ENCODE measurements at places on chromosomes 1 and 21.
A peak's percentile ranks its signal among the peaks of the same experiment; 100 is the strongest.

DNA sequence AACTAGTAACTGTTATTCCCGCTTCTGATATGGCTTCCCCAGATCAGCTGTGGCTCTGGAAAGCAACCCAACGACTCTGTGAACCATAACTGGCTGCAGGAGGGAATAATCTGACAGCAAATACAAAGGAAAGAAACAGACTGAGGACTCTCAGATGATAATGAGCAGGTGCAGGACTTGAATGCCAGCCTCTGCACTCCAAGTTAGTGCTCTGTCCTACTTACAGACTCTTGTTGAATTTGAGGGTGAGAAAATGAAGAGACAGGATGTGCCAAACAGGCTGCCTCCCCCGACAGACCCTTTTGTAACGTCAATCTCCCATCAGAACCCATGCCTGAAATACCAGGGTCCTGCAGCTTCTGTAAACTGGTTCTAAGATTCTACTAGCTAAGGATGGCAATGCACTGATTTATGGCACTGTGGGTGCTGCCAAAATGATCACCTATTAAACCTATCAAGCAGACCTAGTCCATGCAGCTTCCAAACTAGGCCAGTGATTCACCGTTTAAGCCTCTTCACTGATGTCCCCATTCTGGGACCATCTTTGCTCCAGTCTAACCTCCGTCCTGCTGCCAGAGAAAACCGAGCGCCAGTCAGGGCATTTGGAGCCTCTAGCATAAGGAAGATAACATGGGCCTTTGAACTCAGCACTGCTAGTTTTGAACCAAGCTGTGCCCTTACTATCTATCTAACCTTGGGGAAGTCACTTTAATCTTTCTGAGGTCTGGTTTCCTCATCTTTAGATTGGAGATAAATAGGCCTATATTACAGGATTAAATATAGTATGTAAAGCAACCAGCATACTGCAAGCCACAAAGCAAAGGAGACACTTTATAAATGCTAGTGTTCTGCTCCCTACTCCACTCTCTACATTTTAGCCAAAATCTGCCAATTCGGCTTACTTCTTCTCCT is 4.8 kb downstream of the MKNK1 start:
- DNase-seq = no peak

DNA sequence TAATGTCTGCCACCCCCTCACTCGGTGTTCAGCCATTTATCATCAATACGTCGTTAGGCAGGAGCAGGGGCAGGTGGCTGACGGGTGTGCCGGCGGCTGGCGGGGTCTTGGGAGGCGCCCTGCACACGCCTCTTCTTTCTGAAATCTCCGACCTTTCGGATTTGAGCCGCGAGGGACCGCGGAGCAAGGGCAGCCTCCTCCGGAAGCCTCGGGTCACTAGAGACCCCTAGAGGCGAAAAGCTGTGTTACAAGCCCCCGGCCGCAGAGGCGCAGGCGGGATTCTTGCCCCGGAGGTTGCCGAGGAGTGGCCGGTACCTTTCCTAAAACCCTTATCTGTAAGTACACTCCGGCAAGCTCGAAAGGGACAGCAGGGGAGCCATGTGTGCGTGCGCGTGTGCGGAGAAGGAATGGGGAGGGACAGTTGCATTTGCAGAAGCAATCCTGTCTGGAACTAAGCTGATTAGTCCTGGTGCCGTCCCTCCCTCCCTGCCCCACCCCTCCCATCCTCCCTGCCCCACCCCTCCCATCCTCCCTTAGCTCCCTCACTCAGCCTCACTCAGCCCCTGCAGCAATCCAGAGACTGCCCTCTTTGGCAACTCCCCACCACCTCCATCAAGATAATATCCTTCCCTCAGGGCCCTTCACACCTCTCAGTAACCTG is 11.0 kb downstream of the BRINP2 start:
- no peak for DNase-seq

DNA sequence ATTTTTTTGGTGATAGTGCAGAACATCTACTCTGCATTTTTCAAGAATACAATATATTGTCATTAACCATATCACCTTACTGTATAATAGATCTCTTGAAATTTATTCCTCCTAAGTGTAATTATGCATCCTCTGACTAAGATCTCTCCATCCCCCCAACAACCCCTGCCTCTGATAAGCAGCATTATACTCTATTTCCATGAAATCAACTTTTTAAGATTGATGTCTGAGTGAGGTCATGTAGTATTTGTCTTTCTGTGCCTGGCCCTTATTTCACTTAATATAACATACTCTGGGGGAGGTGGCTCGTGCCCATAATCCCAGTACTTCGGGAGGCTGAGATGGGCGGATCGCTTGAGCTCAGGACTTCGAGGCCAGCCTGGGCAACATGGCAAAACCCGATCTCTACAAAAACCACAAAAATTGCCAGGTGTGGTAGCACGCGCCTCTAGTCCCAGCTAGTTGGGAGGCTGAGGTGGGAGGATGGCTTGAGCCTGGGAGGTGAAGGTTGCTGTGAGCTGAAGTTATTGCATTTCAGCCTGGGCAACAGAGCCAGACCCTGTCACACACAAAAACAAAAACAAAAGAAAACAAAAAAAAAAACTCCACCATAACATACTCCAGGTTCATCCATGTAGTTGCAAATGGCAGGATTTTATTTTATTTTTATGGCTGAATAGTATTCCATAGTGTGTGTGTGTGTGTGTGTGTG is 5.7 kb downstream of the ACOT11 start:
- no peak for DNase-seq

DNA sequence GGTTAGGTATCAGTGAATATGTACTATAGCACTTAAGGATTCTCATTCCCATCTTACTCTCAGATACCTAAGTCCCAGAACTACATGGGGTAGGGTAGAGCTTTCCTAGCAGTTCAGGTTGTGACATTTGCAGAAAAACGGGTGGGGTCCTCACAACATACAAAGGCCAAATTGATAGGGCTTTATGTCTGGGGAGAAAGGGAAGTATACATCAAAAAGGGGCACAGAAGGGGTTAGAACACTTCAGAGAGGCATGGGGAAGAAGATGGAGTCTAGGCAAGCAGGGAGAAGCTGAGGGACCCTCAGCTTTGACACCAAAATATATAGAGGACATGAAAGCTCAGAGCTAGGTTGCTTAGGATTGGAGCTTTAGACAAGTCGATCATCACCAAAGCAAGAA is 3.6 kb downstream of the UROD start:
- DNase-seq = no peak

GRCh38 chr1:66705110-66705509 is 47.1 kb upstream of the DYNLT5 start:
- DNase-seq = no peak

- DNase-seq = no peak
Measured at GRCh38 chr21:22476726-22477646, 1478.8 kb downstream of the NCAM2 start.

GRCh38 chr1:116988908-116989307 is 12.7 kb upstream of the CD101 start:
- DNase-seq = no peak

GRCh38 chr1:98887507-98887906 is 117.2 kb downstream of the PLPPR5 start:
- no peak for DNase-seq

- no peak for DNase-seq
Measured at GRCh38 chr1:161176468-161177111, 717 bp downstream of the B4GALT3 start.

GRCh38 chr1:18918417-18918816 is 16.1 kb upstream of the ALDH4A1 start:
- DNase-seq = no peak

GRCh38 chr21:41875086-41875485 is 4.1 kb downstream of the PRDM15 start:
- no peak for DNase-seq

DNA sequence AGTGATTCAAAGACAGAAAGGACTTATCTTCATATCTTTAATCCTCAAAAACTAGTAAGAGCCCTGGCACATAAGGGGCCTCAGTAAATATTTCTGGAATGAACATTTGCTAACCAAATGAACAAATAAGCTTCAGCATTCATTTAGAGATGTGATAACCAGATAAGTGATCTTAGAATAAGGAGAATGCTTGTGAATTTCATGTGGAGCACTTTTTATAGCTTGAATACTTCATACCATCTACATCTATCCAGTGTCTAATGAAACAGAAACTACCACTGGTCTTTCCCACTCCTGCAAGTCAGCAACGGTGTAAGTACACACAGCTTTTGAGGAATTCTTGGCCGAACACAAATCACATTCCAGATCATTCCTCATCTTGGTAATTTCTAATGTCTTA is 38.5 kb downstream of the EDEM3 start:
- no peak for DNase-seq

- DNase-seq = no peak
Measured at GRCh38 chr21:44534688-44535087, 5.3 kb downstream of the KRTAP10-1 start.

DNA sequence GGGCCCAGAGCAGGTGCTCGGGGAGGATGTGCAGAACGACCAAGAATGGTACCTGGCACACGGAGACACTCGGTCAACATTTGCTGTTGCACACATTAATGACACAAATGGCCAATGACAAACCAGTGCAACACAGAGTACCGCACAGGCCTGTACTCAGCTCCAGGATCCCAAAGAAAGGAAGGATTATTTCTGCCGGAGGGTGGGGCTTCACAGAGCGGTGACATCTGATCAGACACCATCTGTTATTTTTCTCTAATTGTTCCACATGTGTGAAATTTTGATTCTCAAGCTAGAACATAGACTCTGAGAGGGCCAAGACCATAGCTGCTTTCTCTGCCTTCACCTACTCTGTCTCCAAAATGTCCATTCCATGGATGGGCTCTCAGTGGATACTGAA is 100.4 kb downstream of the MRPL37 start:
- DNase-seq = no peak

- DNase-seq = no peak
Measured at GRCh38 chr21:44518686-44519085, 21.3 kb downstream of the KRTAP10-1 start.

- no peak for DNase-seq
Measured at GRCh38 chr1:227453631-227454355, 109.6 kb upstream of the ZNF678 start.

DNA sequence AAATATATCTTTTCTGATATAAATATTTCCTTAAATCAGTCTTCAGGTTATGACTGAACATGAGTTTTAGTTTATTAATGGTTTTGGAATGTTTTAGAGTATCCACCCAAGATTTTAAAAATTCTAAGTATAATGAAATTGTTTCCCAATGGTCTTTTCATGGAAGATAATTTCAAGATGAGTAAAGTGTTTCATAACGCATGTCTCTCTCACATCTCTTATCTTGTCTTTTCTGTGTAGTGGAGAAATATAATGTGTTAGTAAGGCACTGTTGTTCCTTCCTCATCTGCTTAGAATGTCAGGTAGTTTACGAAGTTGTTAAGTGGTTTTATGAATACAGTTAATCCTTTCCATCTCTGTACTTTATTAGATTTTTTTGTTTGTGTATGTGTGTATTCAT is 49.6 kb downstream of the PLA2G4A start:
- DNase-seq = no peak

GRCh38 chr1:12059722-12060464 is 3.2 kb upstream of the TNFRSF8 start:
- no peak for DNase-seq

DNA sequence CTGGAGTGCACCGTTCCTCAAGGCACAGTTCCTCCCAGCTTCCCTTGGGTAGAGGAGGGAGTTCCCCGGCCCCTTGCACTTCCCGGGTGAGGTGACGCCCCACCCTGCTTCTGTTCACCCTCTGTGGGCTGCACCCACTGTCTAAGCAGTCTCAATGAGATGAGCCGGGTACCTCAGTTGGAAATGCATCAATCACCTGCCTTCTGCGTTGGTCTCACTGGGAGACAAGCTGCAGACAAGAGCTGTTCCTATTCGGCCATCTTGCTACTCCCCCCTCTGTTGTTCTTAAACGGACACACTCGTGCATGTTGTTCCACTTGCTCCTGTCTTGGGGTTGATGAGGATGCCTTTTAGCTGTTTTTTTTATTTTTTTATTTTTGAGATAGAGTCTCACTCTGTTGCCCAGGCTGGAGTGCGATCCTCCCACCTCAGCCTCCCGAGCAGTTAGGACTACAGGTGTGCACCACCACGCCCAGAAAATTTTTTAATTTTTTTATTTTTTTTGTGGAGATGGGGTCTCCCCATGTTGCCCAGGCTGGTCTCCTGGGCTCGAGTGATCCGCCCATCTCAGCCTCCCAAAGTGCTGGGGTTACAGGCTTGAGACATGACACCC is 3.0 kb upstream of the MORC3 start:
- DNase-seq = no peak

DNA sequence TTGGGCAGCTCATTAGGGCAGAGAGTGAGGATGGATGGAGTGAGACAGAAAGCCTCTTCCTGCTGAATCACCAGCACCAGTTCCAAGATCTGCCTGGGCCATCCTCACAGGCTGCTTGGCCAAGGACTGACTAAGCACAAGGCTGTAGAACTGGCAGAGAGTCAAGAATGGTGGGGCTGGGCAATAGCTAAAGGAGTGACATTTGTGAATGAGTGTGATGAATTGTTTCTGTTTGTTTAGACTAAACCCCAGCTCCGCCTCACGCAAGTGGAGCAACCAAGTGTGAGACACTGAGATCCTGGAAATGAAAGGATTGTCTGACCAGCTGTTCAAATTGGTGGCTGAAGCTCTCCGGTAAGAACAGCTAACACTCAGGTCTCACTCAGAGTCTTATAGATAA is 38.6 kb downstream of the BRINP2 start:
- DNase-seq = no peak

DNA sequence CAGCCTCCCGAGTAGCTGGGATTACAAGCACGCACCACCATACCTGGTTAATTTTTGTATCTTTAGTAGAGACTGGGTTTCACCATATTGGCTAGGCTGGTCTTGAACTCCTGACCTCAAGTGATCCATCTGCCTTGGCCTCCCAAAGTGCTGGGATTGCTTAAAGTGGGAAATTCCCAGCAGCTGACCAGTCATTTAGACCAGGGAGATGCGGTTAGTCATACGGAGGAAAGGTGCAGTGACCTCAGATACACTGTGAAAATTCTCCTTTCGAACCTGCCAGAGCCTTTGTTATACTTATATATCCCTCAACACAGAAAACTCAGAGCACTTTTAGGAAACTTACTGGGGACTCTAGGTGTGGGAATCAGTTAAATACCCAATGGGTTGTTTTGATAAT is 39.6 kb downstream of the MAP10 start:
- DNase-seq = peak; percentile 2

DNA sequence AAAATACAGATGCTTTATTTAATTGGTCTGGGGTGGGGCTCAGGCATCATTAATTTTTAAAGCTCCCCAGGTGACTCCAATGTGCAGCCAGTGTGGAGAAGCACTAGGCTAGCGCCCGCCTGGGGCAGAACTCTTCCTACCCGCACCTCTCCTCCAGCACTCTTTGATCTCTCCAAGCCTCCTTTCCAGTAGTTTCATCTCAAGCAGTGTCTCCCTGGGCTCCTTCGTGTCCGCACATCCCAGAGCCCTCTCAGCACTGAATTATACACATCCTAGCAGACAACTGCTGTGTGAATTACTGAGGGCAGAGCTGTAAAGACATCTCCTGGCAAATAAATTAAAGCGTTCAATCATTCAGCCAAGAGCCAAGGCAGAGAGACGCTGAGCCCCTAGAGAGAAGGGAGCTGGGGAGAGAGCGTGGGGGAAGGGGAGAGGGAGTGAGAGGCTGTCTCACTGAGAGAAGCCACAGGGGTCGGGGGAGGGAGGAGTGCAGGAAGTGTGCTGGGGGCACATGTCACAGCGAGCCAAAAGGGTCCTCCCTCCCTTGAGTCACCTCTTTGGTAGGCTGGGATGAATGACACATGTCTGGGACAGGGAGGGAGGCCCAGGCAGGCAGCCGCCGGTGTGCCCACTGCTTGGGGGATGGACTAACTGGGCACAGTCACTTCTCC is 21.0 kb upstream of the PARP1 start:
- DNase-seq = no peak
